ENCODE measurements at places on chromosomes 11 and 22.
A peak's percentile ranks its signal among the peaks of the same experiment; 100 is the strongest.

DNA sequence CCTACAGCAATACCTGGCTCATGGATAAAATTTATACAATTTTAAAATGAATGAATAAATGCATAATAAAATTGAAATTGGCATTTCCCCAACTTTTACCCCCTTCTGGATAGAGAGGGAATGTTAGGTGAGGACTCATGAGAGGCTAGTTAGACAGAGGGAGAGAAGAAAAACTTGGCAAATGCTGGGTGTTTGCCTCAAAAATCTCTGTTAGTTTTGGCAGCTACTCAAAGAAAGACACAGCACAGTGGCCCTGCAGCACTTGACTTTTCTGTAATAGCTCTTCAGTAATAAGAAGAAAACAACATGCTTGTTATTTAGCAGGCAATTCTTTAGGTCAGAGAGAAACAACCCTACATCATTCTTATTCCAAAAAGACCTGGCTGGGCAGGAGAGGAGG lies 20.7 kb upstream of the IZUMO1R start:
- no peak for DNase-seq

GRCh38 chr11:64161037-64161436 lies 4.9 kb downstream of the MACROD1 start:
- no peak for DNase-seq

GRCh38 chr11:25988178-25988577 lies 343.8 kb upstream of the ANO3 start:
- no peak for DNase-seq

DNA sequence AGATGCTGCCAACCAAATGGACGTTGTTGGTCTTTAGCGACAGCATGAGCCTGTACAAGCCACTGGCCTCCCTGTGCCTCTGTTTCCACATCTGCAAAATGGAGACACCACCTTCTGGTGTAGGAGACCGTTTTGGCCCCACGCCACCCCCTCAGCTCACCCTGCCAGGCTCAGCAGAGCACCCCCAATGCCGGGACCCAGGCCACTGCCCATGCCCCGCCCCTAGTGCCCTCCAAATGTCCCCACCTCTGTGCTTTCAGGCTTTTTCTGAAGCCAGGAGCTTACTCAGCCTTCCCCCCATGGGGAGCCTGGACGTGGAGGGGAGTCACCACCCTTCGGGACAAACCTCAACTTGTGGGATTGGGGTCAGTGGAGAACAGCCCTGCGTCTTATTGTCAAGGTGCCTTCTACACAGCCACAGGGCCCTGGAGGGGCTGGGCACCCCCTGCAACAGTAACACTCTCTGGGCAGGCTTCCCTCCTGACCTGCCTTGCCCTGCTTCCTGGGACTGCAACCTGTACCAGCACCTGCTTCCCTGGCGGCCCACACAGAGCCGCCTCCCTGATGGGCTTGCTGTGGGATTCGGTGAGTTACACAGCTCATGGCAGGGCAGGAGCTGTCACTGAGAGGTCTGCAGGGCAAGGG lies 24.6 kb upstream of the RTL6 start:
- DNase-seq = no peak

- DNase-seq = no peak
Observed at GRCh38 chr11:56849250-56849649, 100.8 kb upstream of the OR9G4 start.

DNA sequence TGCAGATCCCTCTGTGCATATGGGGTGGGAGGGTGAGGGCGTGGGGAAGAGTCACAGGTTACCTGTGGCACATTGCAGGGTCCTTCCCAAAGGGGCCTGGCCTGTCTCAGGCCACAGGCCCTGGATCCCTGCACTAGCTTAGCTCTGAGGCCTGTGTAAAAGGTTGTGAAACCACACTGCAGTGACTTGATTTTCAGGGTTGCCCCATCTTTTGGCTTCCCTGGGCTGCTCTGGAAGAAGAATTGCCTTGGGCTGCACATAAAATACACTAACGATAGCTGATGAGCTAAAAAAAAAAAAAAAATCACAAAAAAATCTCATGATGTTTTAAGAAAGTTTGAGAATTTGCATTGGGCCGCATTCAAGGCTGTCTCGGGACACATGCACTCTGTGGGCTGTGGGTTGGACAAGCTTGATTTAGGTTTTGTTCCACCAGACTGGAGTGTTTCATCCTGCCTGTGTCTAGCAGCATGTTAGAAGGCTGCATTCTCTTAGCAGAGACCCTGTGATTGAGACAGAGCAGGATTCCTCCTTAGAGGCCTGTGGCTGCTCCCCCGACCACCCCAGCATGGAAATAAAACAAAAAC lies 35.9 kb upstream of the TREH start:
- no peak for DNase-seq

GRCh38 chr11:134639586-134640330 lies 227.7 kb upstream of the B3GAT1 start:
- no peak for DNase-seq

DNA sequence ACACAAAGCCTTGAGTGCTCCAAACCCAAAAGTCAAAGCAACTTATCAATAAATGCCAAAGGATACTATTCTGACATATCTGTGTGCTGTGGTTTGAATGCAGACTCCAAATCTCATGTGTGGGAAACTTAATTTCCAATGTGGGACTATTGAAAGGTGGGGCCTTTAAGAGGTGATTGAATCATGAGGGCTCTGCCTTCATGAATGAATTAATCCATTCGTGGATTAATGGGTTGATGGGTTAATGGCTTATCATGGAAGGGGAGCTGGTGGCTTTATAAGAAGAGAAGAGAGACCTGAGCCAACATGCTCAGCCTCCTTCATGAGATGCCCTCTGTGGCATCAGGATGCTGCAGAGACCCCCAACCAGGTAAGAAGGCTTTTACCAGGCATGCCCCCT lies 16.8 kb upstream of the ZNF280A start:
- no peak for DNase-seq

- no peak for DNase-seq
Observed at GRCh38 chr11:45280449-45280848, 5.7 kb downstream of the SYT13 start.

DNA sequence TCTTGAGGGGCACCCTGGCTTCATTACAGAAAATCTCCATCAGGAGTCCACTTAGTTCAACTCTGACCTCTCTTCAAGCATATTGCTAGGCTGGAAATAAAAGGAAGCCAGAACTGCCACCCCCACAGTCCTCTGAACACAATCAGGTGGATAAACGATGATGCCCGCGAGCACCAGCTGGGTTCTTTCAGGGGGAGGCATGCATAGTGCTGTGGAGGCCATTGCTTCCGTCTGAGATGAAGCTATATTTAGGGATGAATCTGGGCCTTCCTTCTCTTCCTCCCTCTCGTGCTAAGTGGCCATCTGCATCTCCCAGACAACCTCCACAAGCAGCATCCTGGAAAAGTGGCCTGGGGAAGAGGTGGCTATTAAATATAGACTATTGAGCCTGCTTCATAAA lies 3.9 kb upstream of the MICAL2 start:
- DNase-seq = peak; percentile 32

DNA sequence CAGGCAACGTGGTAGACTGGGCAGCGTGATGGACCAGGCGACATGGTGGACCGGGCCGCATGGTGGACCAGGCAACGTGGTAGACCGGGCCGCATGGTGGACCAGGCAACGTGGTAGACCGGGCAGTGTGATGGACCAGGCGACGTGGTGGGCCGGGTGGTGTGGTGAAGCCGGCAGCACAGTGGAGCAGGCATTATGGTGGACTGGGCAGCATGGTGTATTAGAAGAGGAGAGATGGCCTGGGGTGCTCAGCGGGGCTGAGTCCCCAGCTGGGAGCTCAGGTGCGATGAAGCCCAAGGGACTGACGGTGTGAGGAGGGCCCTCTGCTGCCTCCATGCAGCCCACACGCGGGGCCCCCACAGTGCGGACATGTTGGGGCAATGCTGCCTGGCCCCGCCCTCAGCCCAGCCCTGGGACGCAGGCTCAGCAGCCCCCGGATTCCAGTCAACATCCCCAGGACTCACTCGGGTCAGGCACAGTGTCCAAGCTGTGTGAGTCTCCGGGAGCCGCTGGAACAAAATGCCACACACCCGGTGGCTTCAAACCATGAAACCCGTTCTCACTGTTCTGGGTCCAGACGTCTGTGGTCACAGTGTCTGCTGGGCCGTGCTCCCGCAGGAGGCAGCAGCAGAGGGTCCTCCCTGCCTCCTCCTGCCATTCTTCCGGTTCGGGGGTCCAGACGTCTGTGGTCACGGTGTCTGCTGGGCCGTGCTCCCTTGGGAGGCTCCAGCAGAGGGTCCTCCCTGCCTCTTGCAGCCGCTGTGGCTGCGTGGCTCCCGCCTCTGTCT lies 1084.9 kb downstream of the BRD1 start:
- no peak for DNase-seq

DNA sequence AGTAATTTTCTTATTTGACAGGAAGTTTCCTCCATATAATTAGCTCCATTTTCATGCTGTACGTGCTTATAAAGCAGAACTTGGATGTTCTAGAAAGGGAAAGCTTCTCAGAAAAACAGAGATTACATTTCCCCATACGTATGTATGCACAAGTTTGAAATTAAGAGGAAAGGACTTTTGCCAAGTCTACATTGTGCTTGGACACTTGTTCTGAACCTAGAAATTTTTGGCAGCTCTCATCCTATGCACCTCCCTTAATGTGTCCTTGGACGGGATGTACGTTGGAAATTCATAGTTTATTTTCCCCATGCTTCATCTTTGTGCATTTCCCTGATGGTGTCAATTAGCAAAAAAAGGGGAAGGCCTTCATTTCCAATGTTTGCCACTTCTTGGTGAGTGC lies 322.7 kb downstream of the BLID start:
- DNase-seq = no peak

DNA sequence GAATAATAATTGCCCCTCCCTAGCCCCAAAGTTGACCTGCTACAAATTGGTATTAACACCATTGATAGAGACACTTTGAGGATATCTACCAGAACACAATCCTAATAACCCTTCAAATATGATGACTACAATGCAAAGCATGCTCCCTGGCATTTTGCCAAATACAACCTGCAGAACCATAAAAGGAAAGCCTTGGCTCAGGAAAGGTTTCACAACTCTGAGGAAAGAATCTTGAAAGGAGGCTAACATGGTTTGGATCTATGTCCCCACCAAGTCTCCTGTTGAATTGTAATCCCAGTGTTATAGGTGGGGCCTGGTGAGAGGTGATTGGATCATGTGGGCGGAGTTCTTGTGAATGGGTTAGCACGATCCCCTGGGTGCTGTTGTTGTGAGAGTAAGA lies 140.4 kb upstream of the ARHGAP42 start:
- no peak for DNase-seq

DNA sequence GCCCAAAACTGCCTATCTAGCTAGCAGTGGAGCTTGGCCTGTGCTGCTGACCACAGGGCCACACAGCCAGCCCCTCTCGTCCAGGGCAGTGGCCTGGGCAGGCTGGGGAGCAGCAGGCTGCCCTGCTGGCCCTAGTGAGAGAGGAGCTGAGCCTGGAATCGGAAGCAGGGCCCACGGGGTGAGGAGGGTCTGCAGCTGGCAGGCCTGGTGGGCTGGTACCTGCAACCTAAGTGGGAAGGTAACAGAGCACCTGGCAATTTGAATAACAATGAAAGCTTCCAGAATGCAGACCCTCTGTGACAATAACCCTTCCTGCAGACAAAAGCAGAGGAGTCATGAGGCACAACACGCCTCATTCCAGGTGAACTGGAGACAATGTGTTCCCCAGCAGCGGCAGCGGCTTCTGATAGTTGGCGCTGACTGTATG lies 31.8 kb upstream of the RFPL3 start:
- no peak for DNase-seq

- DNase-seq = no peak
Observed at GRCh38 chr11:87295237-87295636, 257.5 kb downstream of the TMEM135 start.

GRCh38 chr22:44080936-44081861 lies 57.1 kb downstream of the PARVB start:
- peak; percentile 32 for DNase-seq

GRCh38 chr22:44199866-44200265 lies 19.1 kb downstream of the PARVG start:
- DNase-seq = no peak

DNA sequence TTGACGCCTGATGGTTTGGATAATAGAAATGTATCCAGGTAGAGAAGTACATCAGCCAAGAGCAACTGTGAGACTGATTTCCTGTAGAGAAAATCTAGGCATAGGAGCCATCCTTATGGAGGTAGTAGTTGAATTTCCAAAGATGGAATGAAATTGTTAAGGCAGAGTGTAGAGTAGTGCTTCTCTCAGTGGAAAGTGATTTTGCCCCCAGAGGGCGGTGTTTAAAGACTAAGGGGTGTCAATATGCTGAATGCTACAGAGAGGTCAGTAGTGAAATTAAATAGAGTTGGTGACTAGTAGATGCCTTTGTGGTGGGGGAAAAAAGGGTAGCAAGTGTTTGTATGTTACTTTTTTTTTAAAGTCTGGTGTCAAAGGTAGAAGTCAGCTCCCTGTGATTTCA lies 54.5 kb downstream of the TRIM44 start:
- DNase-seq = no peak

DNA sequence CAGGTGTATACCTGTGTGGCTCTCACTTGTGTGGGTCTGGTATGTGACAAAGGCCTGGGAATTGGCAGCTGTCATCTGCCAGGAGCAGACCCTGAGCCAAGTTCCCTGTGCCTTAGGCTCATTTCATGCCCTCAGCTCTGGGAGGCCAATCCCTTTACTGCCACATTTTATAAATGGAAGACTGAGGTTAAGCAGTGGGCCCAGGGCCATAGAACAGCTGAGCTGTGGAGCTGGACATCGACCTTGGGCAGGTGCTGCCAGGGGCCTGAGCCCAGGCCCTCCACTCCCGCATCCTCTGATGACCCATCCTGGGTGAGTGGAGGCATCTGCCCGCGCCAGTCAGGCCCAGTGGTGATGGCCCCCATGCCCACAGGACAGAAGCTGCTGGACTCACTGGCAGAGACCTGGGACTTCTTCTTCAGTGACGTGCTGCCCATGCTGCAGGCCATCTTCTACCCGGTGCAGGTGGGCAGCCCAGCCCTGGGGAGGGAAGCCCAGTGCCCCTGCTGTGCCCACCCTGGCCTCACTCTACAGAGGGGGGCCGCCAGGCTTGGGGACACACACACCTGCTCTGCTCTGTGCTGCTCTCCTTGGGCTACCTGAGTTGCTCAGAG lies 20.9 kb upstream of the ARHGAP8 start:
- DNase-seq = no peak
